Daoy (cell line): ENCODE measurements at places on chromosomes 2 and 18. TPM values are rescaled to one million over a fixed set of nuclear protein-coding genes. Genes with fewer than 3 reads are reported as not detected.

The SLC9A4 gene
- not detected in 2 replicates for total RNA-seq

The XDH gene
- 0.18 and 0.97 TPM in 2 replicates for total RNA-seq

The ALPG gene
- not detected in 2 replicates for total RNA-seq

The GTF3C2 gene
- total RNA-seq: 36.6 and 49.1 TPM in 2 replicates

The TMEM182 gene
- total RNA-seq: 5.4 and 6.1 TPM in 2 replicates

The CD8B2 gene
- not detected in 2 replicates for total RNA-seq

The DOCK10 gene
- total RNA-seq: 29.9 and 37.2 TPM in 2 replicates

The ZSWIM2 gene
- total RNA-seq: not detected in 2 replicates

- no peak for DNase-seq
Measured at GRCh38 chr2:95722131-95722697, 130.4 kb downstream of the TRIM43 start.

DNA sequence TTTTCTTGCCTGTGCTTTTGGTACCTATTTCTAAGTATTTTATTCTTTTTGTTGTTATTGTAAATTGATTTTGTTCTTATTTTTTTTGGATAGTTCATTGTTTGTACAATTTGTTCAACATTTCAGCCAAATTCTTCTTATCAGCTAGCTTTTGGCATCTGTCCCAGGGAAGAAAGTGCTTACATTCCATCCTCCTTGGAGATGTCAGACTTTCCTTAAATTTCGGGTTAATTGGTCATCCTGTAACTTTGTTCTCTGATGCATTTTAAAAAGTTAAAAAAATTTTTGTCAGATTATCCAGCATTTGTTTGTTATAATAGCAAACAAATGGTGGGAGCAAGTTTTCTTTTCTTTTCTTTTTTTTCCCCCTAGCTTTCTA lies 60.3 kb downstream of the PTH2R start:
- no peak for DNase-seq

DNA sequence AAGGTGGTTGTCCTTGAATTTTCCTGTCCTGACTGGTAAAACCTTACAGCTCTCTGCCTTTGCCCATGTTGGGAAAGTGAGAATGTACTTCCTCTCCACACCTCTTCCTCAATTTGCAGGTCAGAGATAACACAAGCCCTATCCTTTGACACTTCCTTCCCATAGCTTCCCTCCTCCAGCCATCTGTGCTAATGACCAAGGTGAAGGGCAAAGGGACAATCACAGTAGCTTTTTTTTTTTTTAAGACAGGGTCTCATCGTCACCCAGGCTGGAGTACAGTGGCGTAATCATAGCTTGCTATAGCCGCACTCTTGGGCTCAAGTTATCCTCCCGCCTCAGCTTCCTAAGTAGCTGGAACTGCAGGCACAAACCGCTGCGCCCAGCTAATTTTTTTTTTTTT lies 24.3 kb upstream of the STPG4 start:
- no peak for DNase-seq

- no peak for DNase-seq
Measured at GRCh38 chr2:205563646-205564045, 118.7 kb upstream of the NRP2 start.

- DNase-seq: no peak
Measured at GRCh38 chr2:119788752-119789151, 29.0 kb downstream of the PTPN4 start.

GRCh38 chr2:126963390-126963789 lies 64.7 kb downstream of the TEX51 start:
- no peak for DNase-seq

DNA sequence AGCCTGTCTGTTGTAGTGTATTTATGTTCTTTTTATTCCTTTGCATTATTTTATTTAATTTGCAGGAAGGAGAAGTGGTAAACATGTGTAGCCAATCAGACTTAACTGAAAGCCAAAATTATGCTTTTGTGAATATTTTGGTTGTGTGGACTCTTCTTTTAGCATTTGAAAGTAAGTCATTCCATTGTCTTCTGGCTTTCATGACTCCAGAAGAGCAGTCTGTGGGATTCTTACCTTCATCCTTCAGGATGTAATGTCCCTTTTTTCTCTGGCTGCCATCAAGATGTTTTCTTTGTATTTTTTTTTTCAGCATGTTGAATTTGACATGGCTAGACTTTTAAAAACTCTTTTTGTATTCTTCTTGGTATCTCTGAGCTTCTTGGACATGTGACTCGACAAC lies 895.2 kb upstream of the ZEB2 start:
- DNase-seq: no peak

DNA sequence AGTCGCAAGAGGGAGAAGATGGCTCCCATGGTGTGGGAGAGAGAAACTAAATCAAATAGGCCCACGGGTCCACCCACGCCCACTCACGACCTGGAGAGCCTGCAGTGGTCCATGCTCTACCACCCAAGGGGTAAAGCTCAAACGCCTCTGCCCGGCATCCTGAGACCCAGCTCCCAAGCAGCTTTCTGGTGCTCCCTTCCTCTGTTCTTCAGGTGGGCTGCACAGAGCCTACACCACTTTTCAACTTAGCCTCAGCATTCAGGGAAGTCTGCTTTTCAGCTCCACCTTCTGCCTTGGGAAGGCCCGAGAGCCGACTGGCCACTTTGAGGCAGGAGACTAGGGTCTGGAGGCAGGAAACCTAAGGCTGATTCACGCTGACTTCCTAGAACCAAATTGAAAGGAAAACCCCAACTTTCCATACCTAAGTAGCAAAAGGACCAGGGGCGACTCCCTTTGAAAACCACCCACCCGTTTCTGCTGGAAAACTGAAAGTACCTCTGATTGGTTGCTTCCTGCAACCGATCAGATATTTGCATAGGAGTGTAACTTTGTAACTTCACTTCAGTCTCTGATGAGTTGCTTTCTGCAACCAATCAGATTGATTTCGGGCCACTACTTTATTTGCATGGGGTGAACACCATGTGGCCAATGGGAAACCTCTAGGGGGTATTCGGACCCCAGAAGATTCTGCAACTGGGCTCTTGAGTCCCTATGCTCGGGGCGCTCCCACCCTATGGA lies 26.8 kb upstream of the SPATA3 start:
- peak; percentile 35 for DNase-seq

- DNase-seq: no peak
Measured at GRCh38 chr2:226137201-226137811, 662.3 kb downstream of the IRS1 start.
